ENCODE measurements at places on chromosomes 1 and 21.

- no peak for DNase-seq
Measured at GRCh38 chr1:64929221-64929620, 37.1 kb downstream of the JAK1 start.

- peak; percentile 93 for DNase-seq
Measured at GRCh38 chr1:8873506-8874229, 4.8 kb downstream of the ENO1 start.

GRCh38 chr1:96845464-96845863, 123.9 kb downstream of the PTBP2 start:
- no peak for DNase-seq

- no peak for DNase-seq
Measured at GRCh38 chr1:205976708-205977401, 26.3 kb downstream of the RAB7B start.

DNA sequence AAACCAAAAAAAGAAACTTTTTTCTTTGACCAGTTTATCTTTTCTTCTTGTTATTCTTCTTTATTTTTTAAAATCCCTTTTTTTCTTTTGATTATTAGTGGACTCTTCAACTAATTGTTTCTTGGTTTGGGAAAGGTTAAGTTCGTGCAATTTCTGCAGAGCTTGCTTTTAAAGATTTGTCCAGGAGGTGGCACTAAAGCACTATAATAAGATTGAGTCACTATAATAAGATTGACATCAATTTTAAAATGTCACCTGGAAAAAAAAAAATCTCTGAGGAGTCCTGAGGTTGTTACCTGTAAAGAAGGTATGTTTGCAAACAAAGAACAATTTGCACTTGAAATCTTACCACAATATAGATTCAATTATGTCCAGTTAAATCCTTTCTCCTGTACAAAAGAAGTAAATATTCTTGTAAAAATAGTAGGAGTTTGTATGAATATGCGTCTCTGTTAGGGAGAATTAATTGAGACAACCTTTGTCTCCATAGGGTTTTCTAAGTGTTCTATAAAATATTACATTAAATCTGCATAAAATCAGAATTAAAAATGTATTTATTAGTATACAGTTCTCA, 166.7 kb downstream of the ADGRL4 start:
- no peak for DNase-seq

GRCh38 chr1:147504801-147505311, 36.4 kb upstream of the BCL9 start:
- DNase-seq: no peak
